ENCODE measurements at places on chromosomes 4 and X. TPM values are rescaled to one million over a fixed set of nuclear protein-coding genes. Genes with fewer than 3 reads are reported as not detected.

- H3K27ac ChIP-seq = no peak overlapping the region
- DNase-seq = no peak
- no peaks in the 10 kb centered on the region for H3K4me1 ChIP-seq
- no peaks in the 10 kb centered on the region for H3K36me3 ChIP-seq
- H3K4me3 ChIP-seq = no peak overlapping the region
These were observed 236.0 kb upstream of the VCX3A start for GRCh38 chrX:6770936-6771335.

DNA sequence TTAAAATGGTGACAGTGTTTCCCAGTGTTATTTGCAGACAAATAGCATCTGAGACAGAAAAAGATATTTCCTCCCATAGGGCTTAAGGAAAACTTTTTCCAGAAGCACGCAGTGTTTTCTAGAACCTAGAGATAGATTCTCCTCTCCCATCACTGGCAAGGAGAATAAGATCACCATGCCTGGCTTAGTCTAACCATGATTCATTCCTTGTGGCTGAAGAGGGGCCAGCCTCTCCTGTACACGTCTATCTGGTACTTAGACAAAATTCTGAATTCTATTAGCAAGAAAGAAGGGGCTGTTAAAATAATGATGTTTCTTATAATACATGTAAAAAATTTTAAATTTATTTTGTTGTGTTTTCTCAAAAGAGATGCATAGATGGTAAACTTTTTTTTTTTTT, 296.1 kb upstream of the LDB2 start:
- no peaks in the 10 kb centered on the region for H3K36me3 ChIP-seq
- H3K27me3 ChIP-seq = peaks cover under 1% of the 10 kb centered on the region
- H3K4me3 ChIP-seq = no peak overlapping the region
- H3K4me1 ChIP-seq = no peaks in the 10 kb centered on the region
- no peak overlapping the region for H3K27ac ChIP-seq
- no peak for DNase-seq

DNA sequence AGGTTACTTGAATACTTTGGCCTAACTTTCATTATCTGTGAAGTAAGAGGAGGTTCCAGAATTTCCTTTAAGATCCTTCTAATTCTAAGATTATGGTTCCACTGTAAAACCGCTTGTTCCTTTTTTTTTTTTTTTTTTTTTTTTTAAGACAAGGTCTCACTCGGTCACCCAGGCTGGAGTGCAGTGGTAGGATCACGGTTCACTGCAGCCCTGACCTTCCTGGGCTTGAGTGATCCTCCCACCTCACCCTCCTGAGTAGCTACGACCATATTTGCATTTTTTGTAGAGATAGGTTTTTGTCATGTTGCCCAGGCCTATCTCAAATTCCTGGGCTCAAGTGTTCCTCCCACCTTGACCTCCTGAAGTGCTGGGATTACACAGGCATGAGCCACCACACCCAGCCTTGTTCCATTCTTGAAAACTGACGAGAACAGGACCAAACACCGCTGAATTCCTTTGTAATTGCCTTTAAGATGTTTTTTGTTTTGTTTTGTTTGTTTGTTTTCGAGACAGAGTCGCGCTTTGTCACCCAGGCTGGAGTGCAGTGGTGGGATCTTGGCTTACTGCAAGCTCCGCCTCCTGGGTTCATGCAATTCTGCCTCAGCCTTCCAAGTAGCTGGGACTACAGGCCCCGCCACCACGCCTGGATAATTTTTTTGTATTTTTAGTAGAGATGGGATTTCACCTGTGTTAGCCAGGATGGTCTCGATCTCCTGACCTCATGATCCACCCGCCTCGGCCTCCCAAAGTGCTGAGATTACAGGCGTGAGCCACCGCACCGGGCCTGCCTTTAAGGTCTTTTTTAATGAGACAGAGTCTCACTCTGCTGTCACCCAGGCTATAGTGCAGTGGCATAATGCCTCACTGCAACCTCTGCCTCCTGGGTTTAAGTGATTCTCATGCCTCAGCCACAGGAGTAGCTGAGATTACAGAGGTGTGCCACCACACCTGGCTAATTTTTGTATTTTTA, 6.8 kb downstream of the PDS5A start:
- peaks cover 11% of the 10 kb centered on the region for H3K36me3 ChIP-seq
- no peak for DNase-seq
- no peaks in the 10 kb centered on the region for H3K27me3 ChIP-seq
- H3K27ac ChIP-seq = no peak overlapping the region
- no peak overlapping the region for H3K4me3 ChIP-seq

Gene PAGE2B
- not detected for total RNA-seq

DNA sequence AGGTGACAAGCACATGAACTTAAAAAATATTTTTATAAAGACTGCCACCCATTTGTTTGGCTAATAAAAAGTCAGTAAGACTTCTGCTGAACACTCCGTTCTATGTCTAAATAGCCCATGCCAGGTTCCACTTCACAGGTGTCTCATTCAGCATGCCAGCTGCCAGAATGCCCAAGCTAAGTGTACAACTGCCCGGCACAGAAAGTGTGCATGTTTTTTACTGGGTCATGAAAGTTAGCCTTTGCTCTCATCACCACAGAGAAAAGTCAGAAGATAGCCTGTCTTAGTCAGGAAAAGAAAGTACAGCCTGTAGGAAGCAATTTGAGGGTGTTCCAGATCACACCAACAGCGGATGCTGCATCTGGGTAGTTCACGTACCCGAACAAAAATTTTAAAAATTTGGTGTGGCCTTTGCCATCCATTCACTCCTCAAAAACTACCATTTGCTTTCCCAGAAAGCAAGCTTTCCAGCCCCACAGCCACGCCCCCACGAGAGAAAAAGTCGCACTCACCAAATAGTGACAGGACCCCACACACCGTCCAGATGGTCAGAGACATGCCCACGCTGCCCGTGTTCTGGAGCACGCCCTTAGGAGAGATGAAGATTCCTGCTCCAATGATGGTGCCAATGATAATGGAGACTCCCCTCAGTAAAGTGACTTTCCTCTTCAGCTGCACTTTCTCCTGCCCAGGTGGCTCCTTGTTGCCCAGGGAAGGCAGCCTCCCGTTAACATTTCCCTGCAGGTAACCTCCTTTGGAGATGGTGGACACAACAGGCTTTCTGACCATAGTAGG, 671 bp downstream of the SLC7A11 start:
- peaks cover 25% of the 10 kb centered on the region for H3K4me1 ChIP-seq
- H3K27me3 ChIP-seq = no peaks in the 10 kb centered on the region
- H3K27ac ChIP-seq = peak overlapping the region; percentile 96
- peak overlapping the region; percentile 99 for H3K4me3 ChIP-seq
- H3K36me3 ChIP-seq = no peaks in the 10 kb centered on the region

DNA sequence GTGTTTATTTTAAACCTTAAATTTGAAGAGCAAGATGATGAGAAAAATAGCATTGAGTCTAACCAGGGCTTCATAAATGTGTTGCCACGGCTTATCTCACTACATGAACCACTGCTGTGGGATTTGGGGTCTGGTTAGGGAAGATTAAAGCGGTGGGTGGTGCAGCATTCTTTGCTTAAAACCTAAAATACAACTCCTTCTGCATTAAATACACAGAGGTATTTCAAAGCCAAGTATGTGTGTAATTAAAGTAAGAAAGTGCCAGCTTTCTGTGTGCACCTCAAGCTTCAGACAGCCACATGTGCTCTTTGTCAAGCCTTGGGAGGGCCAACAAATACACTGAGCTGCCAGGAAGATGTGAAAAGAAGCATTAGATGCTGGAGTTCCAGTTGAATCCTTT, 128.0 kb downstream of the CPE start:
- peaks cover 6% of the 10 kb centered on the region for H3K4me1 ChIP-seq
- no peaks in the 10 kb centered on the region for H3K27me3 ChIP-seq
- DNase-seq = no peak

DNA sequence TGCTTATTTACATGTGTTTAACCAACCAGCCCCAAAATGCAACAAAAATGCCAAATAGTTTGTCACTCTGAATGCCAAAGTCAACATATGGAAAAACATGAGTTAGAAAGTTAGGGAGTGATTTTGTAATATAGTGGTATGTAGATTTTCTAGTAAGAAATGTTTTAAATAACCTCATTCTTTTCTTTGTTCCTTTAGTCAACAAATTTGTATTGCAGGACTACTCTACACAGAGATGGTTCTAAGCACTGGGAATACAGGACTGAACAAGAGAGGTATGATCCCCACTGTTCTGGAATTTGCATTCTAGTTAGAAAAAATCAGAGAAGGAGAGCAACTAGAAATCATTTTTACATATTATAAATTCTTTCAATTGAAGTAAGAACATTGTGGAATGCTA, 218.8 kb upstream of the ANXA10 start:
- no peak overlapping the region for H3K4me3 ChIP-seq
- H3K27me3 ChIP-seq = no peaks in the 10 kb centered on the region
- H3K27ac ChIP-seq = no peak overlapping the region
- no peak for DNase-seq

- no peaks in the 10 kb centered on the region for H3K4me1 ChIP-seq
- no peak overlapping the region for H3K4me3 ChIP-seq
- H3K27me3 ChIP-seq = no peaks in the 10 kb centered on the region
- H3K27ac ChIP-seq = no peak overlapping the region
- no peaks in the 10 kb centered on the region for H3K36me3 ChIP-seq
- no peak for DNase-seq
These were observed 127.0 kb upstream of the GATB start for GRCh38 chr4:151887816-151888180.

Gene RTL9
- not detected for total RNA-seq

GRCh38 chr4:94372991-94373390, 30.4 kb upstream of the HPGDS start:
- DNase-seq = no peak
- H3K27me3 ChIP-seq = no peaks in the 10 kb centered on the region
- H3K36me3 ChIP-seq = no peaks in the 10 kb centered on the region
- no peak overlapping the region for H3K27ac ChIP-seq

DNA sequence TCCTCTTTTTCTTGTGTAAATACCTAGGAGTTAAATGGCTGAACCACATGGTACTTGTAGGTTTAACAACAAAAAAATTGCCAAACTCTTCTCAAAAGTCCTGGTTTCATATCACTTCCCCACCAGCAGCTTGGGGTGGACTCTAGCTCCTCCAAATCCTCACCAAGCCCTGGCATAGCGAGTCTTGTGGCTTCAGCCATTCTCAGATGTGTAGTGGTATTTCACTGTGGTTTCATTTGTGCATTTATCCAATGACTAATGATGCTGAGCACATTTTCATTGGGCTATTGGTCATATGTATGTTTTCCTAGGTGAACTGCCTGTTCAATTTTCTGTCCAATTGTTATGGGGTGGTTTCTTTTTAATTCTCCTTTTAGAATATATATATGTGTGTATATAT, 249.3 kb downstream of the NLGN4X start:
- H3K4me3 ChIP-seq = no peak overlapping the region
- no peak overlapping the region for H3K27ac ChIP-seq
- H3K4me1 ChIP-seq = no peaks in the 10 kb centered on the region
- no peak for DNase-seq
- no peaks in the 10 kb centered on the region for H3K27me3 ChIP-seq
- no peaks in the 10 kb centered on the region for H3K36me3 ChIP-seq

Gene NLRP2B
- not detected for total RNA-seq

- no peak for DNase-seq
- H3K4me1 ChIP-seq = no peaks in the 10 kb centered on the region
- H3K36me3 ChIP-seq = no peaks in the 10 kb centered on the region
These were observed 3.1 kb downstream of the TFDP3 start for GRCh38 chrX:133215017-133215416.

GRCh38 chr4:12692815-12693214, 791.3 kb downstream of the RAB28 start:
- no peak overlapping the region for H3K27ac ChIP-seq
- no peaks in the 10 kb centered on the region for H3K4me1 ChIP-seq
- DNase-seq = no peak
- H3K36me3 ChIP-seq = no peaks in the 10 kb centered on the region
- no peaks in the 10 kb centered on the region for H3K27me3 ChIP-seq
- H3K4me3 ChIP-seq = no peak overlapping the region

Gene SPANXN3
- total RNA-seq = not detected

DNA sequence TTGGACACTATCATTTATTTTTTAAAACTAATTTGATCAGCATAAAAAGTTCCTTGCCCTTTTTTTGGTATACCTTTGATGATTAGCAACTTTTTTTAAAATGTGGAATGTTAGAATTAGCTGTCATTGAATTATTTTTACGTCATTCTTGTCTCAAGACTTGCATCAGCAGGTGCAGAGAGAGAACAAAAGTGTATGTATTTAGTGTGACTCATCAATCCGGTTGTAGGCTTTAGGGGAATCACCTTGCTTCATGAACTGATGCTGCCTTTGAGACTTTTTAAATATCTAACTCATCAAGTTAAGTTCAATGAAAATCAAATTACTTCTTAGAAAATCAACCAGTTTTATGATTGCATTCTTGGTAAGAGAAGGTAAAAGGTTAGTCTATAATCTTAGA, 125.1 kb downstream of the ARX start:
- no peak overlapping the region for H3K4me3 ChIP-seq
- no peak for DNase-seq
- no peak overlapping the region for H3K27ac ChIP-seq
- H3K27me3 ChIP-seq = no peaks in the 10 kb centered on the region

DNA sequence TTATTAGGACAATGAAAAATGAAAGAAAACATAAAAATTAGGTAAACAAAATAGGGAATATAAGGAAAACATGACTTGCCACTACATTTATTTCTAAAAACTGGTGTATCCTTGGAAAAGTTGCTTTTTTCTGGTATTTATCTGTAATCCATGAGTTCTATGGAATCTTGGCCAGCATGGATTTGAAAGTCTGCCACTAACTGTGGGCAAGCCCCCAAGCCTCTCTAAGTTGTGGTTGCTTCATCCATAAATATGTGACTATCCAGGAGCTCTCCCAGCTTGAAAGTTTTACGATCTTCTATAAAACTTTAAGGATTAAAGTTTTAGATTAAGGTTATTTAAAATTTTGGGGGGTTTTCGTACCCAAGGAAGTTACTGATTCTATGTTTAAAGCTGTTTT, 21.8 kb downstream of the RPS6KA3 start:
- no peaks in the 10 kb centered on the region for H3K4me1 ChIP-seq
- H3K27me3 ChIP-seq = no peaks in the 10 kb centered on the region
- no peak for DNase-seq
- no peak overlapping the region for H3K4me3 ChIP-seq
- no peak overlapping the region for H3K27ac ChIP-seq
- no peaks in the 10 kb centered on the region for H3K36me3 ChIP-seq

Gene RNF212
- total RNA-seq = 2.3 TPM

DNA sequence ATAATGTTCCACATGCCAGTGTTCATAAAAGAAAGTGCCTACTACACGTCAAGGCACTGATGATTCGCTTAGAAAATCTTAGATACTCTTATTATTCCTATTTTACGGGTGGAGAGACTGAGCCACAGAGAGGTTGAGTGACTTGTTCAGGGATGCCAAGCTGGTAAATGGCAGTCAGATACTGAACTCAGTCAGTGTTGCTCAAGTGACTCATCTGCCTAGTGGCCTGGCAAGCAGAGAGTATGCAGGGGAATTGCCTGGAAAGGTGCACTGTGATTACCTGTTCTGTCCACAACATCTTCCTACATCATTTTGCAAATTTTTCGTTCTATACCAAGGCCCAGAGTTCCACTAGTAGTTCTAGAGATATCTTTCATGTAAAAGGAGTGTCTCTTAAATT, 68.4 kb downstream of the RAPGEF2 start:
- no peaks in the 10 kb centered on the region for H3K27me3 ChIP-seq
- H3K36me3 ChIP-seq = no peaks in the 10 kb centered on the region
- H3K4me1 ChIP-seq = peaks cover 24% of the 10 kb centered on the region
- no peak overlapping the region for H3K4me3 ChIP-seq

Gene VSIG4
- total RNA-seq = not detected

- no peaks in the 10 kb centered on the region for H3K36me3 ChIP-seq
- H3K27me3 ChIP-seq = no peaks in the 10 kb centered on the region
- H3K27ac ChIP-seq = no peak overlapping the region
- H3K4me3 ChIP-seq = no peak overlapping the region
- DNase-seq = no peak
- peaks cover 11% of the 10 kb centered on the region for H3K4me1 ChIP-seq
These were observed 73.3 kb downstream of the TSPAN7 start for GRCh38 chrX:38634665-38635064.
